ENCODE measurements at places on chromosomes 3 and 15. TPM values are rescaled to one million over a fixed set of nuclear protein-coding genes. Genes with fewer than 3 reads are reported as not detected.

The STAB1 gene
- total RNA-seq: 269 TPM

DNA sequence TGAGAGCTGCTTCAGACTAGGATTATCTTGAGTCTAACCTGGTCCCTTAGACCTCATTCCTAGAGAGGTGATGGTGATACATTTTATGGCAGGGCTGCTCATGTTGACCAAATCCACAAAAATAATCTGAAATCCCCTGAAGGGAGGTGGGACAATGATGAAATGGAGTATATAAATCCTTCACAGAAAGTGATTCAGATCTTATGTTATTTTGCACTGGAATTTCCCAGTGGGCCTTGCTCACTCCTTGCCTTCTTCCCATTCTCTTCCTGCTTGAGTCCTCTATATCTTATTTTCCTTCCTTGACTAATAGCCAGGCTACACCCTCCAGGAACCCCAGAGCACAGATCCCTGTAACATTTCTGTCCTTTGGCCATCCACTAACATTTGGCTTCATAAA lies 10.4 kb upstream of the TMEM202 start:
- H3K27me3 ChIP-seq: no peaks in the 10 kb centered on the region
- DNase-seq: no peak
- no peaks in the 10 kb centered on the region for H3K36me3 ChIP-seq
- H3K27ac ChIP-seq: no peak overlapping the region
- no peak overlapping the region for H3K4me3 ChIP-seq
- H3K4me1 ChIP-seq: no peaks in the 10 kb centered on the region

DNA sequence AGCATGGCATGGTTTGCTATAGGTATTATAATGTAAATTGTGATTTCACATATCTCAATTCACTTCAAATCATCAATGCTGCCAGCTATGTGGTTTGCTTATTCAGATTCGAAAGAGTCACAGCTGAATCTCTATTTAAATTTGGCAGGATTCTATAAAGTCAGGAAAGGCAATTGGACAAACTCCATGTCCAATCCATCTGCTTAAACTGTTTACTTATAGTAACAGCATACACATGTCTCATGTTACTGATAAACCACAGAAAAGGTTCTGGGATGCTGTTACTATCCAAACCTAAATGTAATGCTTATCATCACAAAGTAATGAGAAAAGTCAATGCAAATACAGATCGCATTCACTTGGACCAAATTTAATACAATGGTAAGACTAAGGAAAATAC lies 229.7 kb downstream of the ISL2 start:
- no peaks in the 10 kb centered on the region for H3K4me1 ChIP-seq
- H3K36me3 ChIP-seq: no peaks in the 10 kb centered on the region
- no peaks in the 10 kb centered on the region for H3K27me3 ChIP-seq
- no peak overlapping the region for H3K4me3 ChIP-seq

The POMGNT2 gene
- total RNA-seq: 22.2 TPM

The FRMD5 gene
- 2.9 TPM for total RNA-seq
